ENCODE measurements at places on chromosomes 5 and 9.

- DNase-seq = no peak
These were observed 338.6 kb downstream of the EBF1 start for GRCh38 chr5:158761161-158761560.

DNA sequence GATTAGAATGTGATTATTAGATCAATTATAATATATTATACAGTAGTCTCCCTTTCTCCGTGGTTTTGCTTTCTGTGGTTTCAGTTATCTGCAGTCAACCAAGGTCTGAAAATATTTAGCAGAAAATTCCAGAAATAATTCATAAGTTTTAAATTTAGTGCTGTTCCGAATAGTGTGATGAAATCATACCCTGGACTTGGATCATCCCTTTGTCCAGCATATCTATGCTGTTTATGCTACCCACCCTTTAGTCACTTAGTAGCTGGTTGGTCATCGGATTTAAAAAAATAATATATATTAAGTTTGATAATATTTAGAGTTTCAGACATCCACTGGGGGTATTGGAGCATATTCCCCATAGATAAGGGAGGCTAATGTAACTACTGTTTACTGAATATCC lies 19.6 kb downstream of the RMI1 start:
- no peak for DNase-seq

DNA sequence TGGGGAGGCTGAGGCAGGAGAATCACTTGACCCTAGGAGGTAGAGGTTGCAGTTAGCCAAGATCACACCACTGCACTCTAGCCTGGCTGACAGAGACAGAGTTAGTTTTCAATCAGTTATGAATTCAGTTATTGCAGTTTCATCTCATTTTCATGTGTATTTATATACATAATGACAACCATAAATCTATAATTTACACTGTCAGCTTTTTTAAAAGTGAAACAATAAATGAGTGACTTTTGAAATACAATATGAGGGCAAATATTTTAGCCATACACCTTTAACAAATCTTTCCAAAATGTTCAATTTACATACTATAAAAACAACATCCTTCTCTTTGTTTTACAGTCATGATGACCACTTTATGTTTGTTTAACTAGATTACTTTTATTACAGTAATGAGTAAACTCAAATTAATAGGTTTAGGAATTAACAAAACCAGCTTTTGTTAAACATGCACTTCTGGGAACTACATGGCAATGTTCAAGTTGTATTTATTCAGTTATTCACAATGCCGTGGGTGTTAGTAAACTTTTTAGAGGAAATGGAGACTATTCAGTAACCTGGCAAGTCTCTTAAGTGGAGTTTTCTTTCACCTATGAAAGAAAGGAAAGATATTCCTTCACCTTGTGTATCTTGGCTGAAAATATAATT lies 12.7 kb downstream of the TYRP1 start:
- DNase-seq = no peak

GRCh38 chr9:87787735-87788134 lies 61.8 kb downstream of the CTSL start:
- DNase-seq = no peak

- no peak for DNase-seq
These were observed 32.4 kb downstream of the PDZD2 start for GRCh38 chr5:31671339-31671741.
